ENCODE measurements at places on chromosomes 4 and X.

DNA sequence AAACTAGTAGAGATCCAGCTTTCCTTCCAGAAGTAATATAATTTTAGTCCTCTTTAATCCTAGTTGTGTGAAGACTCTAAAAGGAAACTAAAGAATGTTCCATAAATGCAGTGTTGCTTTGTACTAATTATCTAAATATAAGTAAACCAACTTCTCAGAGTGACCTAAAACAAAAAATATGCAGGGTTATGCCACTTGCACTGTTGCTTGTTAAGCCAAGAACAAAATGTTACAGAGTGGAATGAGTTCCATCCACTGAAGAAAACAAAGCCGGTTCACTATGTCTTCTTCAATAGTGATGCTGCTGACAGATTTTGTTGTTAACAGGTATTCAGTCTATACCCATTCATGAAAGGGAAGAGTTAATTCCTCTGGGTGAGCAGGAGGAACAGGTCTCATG, 252.0 kb upstream of the DIAPH2 start:
- DNase-seq, result no peak

DNA sequence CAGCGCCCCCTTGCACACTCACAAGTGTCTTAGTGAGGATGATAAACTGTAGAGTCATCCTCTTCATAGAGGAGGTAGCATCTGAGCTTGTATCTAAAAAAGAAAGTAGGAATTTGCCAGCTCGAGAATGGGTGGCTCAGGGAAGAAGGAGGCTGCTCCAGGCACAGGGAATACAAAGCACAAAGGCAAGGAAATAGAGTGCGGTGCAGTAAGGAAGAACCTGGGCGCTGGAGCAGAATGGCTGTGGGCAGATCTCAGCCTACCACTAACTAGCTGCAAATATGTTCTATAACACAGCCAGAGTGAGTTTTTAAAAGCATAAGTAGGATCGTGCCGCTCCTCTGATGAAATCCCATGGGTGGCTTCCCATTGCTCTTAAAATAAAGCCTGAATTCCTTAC, 61.6 kb upstream of the MAPK10 start:
- DNase-seq, result no peak

DNA sequence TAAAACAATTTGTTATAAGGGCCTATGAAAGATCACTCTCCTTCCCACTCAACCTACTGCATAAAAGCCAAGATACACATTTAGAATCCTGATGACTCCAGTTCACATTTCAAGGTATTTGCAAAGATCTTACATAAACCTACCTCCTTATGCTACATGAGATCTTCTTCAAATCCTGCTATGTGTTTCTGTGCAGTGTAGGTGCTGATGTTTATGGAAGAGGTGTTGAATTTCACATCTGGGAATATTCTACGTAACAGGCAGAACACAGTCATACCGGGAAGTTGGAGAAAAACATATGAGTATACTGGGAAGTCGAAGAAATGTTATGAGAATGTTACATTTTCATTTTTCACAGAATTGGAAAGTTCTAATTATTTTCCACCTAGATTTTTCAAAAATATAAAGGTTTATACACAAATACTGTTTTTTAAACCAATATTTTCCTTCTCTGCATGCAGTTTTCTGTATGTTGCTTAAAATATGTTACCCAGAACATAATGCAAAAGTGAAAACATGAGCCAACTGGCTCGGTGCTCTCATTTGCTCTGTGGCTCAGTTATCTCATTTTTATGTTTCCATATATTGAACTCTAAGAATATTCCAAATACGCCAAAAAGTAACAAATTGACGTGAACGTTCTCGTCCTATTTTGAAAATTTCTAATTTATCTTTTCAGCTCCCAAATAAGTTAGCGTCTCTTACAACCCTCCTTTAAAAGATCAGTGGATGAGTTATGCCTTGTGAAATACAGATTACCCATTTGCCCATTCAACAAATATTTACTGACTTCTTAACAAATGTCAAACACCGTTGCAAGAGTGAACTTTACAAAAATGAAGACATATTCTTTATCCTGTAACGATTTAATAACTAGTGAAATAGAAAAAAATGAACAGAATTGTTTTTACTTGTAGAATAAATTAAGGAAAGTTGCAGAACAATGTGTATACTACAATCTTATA, 899.3 kb downstream of the STIM2 start:
- no peak for DNase-seq

GRCh38 chr4:141759796-141760425, 123.5 kb downstream of the IL15 start:
- DNase-seq, result no peak

- no peak for DNase-seq
Observed at GRCh38 chr4:140793291-140793690, 37.1 kb upstream of the TBC1D9 start.
